ENCODE measurements at places on chromosomes 6 and 20.
A peak's percentile ranks its signal among the peaks of the same experiment; 100 is the strongest.

DNA sequence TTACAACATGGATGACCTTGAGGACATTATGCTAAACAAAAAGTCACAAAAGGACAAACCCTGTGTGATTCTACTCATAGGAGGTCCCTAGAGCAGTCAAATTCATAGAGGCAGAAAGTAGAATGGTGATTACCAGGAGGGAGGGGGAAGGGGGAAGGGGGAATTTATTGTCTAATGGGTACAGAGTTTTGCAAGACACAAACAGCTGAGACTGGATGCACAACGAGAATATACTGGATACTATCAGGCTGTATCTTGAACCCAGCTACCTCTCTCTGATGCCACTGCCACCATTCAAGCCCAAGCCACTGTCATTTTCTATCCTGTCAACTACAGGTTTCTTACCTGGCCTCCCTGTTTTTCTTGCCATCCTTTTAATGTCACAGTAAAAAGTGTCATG lies 252.3 kb downstream of the ATXN1 start:
- no peak for DNase-seq

DNA sequence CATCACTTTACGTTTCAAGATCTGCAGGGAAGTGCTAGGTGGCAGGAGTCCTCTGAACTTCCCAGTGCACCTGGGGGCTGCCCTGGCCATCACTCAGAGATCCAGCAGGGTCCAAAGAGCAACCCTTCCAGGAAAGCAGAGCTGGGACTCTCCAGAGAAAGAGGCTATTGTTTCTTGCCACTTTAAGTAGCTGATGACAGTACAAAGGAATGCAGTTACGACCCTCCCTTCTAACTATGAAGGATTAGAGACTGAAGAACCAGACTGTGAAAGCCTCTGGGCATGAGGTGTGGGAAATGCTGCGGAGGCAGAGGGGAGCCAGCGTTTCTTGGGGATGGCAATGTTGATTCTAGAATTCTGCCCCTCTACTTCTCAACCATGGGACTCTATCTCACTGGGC lies 189.1 kb upstream of the SUPT3H start:
- DNase-seq, result peak; percentile 25

GRCh38 chr20:41696428-41696827 lies 78.3 kb upstream of the CHD6 start:
- no peak for DNase-seq

- DNase-seq, result no peak
Measured at GRCh38 chr6:141153563-141153962, 979.2 kb upstream of the GJE1 start.

DNA sequence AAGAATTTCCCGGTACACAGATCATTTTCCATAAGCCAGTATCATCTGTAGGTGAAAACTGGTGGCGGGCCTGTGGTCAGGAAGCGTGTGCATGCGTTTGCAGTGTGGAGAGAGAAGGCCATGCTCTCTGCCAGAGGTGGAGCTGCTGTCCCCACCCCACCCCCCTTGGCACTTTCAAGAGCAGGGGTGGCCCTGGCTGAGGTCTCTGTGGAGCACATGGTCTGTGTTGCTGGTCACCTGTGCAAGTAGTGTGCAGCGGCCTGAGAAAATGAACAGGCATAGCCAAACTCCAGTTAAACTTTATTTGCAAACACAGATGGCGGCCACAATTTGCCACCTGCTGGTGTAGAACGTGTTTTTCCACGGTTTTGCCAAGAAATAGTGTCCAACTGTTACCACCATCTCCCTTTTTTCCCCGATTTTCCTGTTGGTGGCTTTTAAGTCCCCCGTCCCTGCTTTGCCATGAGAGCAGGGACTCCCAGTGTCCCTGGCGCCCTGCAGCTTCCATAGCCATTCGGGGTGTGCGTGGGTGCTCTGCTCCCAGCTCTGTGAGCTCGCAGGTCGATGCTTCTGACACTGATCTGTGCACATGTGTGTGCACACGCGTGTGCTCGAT lies 2.5 kb downstream of the ADRM1 start:
- DNase-seq, result no peak

DNA sequence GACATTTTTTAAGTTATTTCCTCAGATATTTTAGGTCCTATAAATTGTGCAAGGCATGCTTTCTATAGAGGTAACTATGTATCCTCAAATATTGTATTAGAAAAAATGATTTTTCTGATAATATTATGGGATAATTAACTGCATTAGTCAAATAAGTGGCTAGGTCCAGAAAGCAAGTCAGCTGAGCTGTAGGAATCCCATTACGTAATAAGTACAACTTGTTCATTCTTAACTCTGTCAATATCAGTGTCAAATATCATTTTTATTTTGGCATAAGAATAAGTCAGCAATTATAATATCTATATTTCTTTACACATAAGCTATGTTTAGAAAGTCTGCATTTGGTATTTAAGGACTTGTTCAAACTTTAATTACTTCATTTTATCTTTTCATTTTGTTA lies 830.9 kb upstream of the GJE1 start:
- no peak for DNase-seq

DNA sequence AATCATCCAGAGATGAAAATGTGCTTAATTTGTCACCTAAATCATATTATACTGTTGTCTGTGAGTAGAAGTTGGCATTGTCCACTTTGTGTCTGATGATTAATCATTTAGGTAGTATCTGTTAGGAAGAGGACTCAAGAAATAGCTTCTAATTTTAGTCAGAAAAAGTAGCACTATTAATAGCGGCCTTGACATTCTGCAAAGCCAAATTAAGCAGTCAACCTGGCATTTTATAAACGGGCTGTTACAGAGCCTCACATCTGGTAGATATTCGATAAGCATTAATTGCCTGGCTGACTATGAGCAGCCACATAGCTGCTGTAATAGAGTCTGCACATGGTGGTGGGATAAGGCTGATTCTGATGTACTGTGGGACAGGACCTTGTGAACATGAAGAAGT lies 99.5 kb downstream of the KLHL32 start:
- DNase-seq, result no peak

- no peak for DNase-seq
Measured at GRCh38 chr6:6916598-6916997, 191.2 kb upstream of the RREB1 start.

DNA sequence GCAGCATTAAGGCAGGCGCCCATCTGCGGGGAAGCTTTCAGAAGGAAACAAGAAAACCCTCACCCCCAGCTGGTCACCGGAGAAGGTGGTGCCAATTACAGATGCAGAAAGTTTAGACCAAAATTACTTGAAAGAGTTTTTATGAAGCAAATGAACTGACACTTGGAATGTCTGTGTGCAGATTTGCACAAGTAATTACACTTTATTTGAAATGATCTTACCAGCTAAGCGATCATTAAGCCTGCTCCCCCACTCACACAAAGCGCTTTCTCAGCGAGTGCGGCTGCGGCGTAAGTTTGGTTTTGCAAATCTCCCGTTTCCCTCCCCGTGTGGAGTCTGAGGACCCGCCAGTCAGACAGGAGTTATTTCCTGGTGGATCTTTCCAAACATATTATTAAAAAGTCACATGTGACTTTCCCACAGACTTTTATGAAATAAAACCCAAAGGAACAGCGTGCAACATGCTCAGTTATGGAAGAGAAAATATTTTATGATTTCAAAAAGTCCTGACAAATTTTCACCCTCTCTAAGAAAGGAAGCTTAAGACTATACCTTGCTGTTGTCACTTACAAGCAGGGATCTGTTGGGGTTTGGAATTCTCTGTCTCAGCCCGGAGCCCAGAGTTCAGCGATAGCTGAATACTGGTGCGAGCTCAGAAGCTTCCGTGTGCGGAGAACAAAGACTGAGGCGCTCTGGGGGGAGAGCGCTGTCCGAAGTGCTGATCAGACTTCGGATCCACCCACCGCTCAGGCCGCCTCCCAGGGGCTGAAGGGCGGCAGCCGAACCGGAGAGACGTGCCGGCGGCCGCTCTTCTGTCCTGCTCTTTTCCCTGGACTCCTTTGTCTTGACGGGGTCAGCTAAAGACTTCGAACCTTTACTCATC lies 2.7 kb upstream of the MYT1 start:
- peak; percentile 85 for DNase-seq

- DNase-seq, result no peak
Measured at GRCh38 chr6:161884782-161885181, 610.9 kb upstream of the AGPAT4 start.

- DNase-seq, result no peak
Measured at GRCh38 chr20:24779946-24780345, 169.1 kb upstream of the CST7 start.

GRCh38 chr6:167130008-167130677 lies 7.2 kb downstream of the CCR6 start:
- DNase-seq, result no peak

GRCh38 chr6:134117409-134117808 lies 65.0 kb upstream of the SLC2A12 start:
- no peak for DNase-seq

DNA sequence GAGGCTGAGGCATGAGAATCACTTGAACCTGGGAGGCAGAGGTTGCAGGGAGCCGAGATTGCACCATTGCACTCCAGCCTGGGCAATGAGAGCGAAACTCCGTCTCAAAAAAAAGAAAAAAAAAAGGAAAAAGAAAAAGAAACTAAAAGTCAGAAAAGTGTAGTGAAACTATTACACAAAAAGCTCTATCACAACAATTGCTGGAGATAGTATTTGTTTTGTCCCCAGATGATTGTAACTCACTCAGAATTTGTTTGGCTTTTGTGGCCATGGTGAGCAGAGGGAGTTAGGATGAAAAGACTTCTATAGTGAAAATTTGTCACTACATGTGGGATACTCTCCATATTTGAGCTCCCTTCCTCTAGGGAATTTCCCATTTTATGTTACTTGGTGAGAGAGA lies 5.2 kb upstream of the GOPC start:
- DNase-seq, result no peak

GRCh38 chr6:40796260-40797221 lies 209.4 kb upstream of the LRFN2 start:
- no peak for DNase-seq

GRCh38 chr6:25242567-25242966 lies 36.6 kb upstream of the CARMIL1 start:
- DNase-seq, result no peak

DNA sequence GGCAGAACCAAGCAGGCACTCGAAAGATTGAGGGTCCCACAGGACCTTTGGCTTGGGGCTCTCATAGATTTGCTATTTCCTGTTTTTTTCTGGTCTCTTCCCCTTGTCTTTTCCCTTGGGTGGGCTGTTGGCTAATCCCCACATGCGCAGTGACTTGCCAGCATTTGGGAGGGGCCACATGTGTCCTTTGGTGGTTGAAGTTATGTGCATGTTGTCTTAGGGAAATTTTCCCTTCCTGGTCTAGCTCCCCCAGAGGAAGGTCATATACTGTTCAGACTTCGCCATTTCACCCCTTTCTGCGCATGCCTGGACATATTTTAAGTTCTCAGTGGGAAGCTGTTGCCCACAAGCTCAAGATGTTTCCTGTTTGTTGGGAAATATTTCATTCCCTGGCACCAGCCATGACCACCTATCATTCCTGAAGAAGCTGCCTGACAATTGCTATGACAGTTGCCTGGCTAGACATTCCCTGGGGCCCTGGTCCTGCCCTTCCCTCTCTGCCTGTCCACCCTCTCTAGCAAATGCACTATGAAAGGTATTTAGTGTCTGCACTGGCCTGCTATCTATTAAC lies 156.2 kb upstream of the THBS2 start:
- no peak for DNase-seq

DNA sequence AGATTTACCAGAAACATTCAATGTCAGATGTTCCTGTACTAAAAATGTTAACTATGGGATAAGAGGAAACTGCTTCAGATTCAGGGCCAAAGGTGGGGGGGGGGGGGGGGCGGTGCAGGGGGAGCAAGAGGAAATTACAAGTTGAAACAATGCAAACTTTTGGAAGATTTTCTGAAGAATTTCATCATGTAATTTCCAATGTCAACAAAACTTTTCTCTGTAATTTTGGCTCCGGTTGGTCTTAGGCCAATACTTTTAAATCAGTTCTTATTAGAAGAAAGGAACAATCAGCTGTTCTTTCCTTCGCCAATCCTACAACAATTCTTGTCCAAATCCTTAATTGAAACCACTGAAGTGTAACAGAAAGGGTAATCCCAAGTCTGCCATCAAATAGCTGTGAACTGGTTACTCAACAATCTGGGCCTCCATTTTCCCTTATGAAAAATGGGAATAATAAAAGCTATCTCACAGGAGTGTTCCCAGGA lies 13.1 kb downstream of the UQCC1 start:
- DNase-seq, result no peak

DNA sequence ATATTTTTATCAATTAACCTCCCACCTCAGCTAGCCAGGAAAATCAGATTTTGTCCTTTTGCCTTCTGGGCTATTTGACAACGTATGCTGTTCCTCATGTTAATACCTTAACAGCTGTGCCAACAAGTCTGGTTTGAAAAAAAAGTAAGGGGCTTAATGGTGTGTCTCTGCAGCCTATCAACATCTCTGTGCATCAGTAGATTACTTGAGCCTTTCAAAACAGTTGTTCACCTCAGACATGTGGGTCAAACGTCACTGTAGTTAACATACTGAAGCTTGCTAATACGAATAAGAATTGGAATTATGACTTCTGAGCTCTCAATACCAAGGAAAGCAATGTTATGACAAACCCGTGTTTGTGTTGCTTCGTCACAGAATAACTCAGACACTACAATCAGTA lies 23.0 kb downstream of the CEP57L1 start:
- DNase-seq, result no peak

DNA sequence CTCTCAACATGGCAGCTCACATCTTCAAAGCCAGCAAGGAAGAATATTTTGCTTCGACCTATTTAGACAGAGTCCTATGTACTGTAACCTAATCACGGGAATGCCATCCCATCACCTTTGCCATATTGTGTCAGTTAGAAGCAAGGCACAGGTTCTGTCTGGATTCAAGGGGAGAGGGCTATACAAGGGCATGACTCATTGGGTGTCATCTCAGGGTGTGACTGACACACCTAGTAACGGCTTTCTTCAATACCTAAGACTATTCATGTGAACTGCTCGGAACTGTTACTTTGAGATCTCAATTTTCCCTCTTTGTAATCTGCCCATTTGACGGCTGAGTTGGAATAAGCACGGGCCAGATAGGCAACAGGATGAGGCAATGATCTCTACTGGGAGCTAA lies 135.6 kb upstream of the HDGFL1 start:
- no peak for DNase-seq

GRCh38 chr20:62652041-62652893 lies 10.0 kb downstream of the SLCO4A1 start:
- no peak for DNase-seq

GRCh38 chr20:48933017-48933766 lies 11.7 kb downstream of the ARFGEF2 start:
- DNase-seq, result no peak

- no peak for DNase-seq
Measured at GRCh38 chr6:142913511-142914047, 31.4 kb downstream of the HIVEP2 start.

DNA sequence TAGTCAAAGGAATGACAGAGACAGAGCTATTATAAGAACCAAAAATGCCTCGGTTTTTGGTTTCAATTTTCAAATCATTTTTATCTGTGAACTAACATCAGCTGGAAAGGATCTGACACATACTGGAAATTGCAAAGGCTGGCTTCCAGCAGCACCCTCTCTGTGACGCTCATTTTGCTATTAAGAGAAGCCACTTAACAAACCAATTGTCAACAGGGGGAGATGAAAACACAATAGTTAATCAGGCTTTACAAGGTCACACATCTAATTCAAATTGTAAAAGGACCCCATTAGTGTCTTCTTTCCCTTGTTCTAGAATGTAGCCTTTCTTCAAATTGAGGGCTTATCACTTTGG lies 160.5 kb downstream of the TFAP2B start:
- DNase-seq, result no peak
